ENCODE measurements at places on chromosomes 2 and 18. TPM values are rescaled to one million over a fixed set of nuclear protein-coding genes. Genes with fewer than 3 reads are reported as not detected.

- no peaks in the 10 kb centered on the region for H3K4me1 ChIP-seq
- no peaks in the 10 kb centered on the region for H3K27me3 ChIP-seq
- H3K4me3 ChIP-seq = no peak overlapping the region
- H3K36me3 ChIP-seq = no peaks in the 10 kb centered on the region
Observed at GRCh38 chr2:120861191-120861575, 125.5 kb downstream of the GLI2 start.

The ICOS gene
- total RNA-seq = 2.3 TPM

The GCG gene
- not detected for total RNA-seq

The MALT1 gene
- 28.8 TPM for total RNA-seq

DNA sequence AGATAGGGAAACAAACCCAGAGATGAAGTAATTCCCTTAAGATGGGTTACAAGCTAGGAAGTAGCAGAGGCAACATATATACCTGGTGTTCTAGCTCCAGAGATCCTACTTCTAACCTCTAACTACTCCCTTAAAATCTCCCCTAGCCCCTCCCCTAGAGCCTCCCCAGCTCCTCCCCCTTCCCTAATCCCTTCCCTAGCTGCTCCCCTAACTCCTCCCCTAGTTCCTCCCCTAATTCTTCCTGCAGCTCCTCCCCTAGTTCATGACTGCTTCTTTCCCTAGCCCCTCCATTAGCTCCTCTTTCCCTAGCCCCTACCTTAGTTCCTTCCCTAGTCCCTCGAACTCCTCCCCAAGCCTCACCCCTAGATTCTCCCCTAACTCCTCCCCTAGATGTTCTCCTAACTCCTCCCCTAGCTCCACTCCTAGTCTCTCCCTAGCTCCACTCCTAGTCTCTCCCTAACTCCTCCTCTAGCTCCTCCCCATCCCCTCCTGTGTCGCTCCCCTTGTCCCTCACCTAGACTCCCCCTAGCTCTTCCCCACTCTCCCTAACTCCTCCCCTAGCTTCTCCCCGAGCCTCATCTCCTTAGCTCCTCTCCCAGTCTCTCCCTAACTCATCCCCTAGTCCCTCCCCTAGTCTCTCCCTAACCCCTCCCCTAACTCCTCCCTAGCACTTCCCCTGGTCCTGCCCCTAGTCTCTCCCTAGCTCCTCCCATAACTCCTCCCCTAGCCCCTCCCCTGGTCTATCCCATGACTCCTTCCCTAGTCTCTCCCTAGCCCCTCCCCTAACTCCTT, 108.9 kb downstream of the CD226 start:
- H3K4me1 ChIP-seq = no peaks in the 10 kb centered on the region
- no peak for DNase-seq
- H3K27ac ChIP-seq = no peak overlapping the region
- no peaks in the 10 kb centered on the region for H3K27me3 ChIP-seq
- H3K4me3 ChIP-seq = no peak overlapping the region
- H3K36me3 ChIP-seq = no peaks in the 10 kb centered on the region

DNA sequence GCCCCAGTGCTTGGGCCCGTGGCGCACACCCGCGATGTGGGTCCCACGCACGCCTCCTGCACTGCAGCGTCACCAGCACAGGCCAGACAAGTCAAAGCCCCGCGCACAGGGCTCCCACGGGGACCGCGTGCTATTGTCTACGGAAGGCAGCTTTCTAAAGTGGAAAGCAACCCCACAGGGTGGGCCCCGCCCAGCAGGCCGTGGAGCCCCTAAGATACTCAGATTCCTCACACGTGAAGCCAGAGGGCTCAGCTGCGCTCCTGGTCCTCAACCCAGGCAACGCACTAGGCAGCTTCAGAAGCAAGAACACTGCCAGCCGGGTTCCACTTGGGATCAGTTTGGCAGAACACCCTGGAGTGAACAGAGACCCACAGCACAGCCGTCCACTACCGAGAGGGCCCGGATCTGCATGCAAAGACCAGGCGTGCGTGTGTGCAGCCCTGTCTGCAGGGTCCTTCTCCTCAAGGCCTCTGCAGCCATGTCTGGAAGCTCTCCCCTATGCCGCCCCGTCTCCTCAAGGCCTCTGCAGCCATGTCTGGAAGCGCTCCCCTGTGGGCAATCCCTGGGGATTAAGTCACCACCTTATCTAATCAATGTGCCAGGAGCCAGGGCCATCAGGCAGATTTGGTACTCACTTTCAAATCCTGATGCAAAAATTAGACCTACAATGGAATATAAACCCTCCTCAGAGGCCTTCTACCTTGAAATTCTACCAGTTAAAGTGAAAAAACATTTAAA, 231.3 kb downstream of the HDAC4 start:
- H3K36me3 ChIP-seq = peaks cover 15% of the 10 kb centered on the region
- DNase-seq = no peak
- no peak overlapping the region for H3K4me3 ChIP-seq
- no peaks in the 10 kb centered on the region for H3K27me3 ChIP-seq
- no peak overlapping the region for H3K27ac ChIP-seq

The CCT7 gene
- total RNA-seq = 153 TPM

GRCh38 chr2:219611866-219612576, 14.4 kb downstream of the STK11IP start:
- DNase-seq = no peak
- no peak overlapping the region for H3K4me3 ChIP-seq
- peaks cover 48% of the 10 kb centered on the region for H3K36me3 ChIP-seq
- H3K27ac ChIP-seq = no peak overlapping the region
- H3K4me1 ChIP-seq = no peaks in the 10 kb centered on the region

The CTLA4 gene
- total RNA-seq = 2.9 TPM

The IL36RN gene
- total RNA-seq = not detected

The DTNA gene
- total RNA-seq = 14.3 TPM

DNA sequence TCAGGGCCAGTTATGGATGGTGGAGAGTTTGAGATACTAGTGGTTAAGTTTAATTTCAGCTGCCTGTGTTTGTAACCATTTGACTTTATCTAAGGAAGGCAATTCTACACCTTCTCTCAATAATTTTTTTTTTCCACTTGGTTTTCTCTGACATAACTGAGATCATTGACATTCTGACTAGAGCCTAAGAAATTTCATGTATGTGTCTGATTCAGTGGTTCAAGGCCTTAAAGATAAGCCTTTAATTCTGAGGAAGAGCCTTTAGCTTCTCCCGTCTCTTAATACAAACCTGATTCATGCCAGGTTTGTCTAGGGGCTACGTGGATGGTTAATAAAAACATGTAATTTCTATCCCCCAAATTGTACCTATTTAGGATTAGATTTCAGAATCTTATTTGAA, 971.4 kb downstream of the DPP10 start:
- no peaks in the 10 kb centered on the region for H3K4me1 ChIP-seq
- no peak overlapping the region for H3K27ac ChIP-seq

The OSBPL6 gene
- total RNA-seq = 4.6 TPM

DNA sequence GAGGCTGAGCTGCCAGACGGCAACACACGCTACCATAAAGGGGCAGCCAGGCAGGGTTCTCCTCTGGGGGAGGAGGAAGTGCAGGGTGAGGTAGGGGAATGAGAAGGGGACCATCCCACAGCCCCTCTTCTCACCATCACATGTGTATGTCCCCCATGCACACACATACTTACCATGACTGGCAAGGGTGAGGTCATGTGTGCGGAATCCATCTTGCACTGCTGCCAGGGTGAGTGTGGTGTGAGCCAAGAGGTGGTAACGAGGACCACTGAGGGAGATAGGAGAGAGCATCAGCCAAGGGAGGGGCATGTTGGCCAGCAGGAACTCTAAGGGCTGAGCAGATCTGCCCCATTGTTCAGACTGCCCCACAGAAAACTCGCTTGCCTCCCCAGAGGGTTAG, 7.1 kb downstream of the WDR54 start:
- H3K36me3 ChIP-seq = peaks cover 74% of the 10 kb centered on the region
- no peak overlapping the region for H3K27ac ChIP-seq
- H3K4me3 ChIP-seq = no peak overlapping the region

The UPP2 gene
- not detected for total RNA-seq

DNA sequence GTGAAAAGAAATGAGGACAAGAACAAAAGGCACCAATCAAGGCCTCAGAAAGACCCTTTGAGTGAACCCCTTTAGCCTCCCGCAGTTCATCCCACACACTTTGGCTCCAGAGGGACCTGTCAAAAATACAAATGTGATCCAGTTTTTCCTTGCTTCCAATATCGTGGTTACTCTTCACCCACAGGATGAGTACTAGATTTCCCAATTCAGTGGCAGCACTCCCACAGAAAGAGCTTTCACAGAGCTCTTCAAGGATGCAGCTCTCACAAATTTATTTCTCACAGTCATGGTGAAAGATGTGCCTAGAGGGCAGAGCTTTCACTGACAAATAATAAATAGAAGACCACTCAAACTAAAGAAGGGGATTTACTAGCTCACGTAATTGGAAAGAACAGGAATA, 3.0 kb upstream of the GFPT1 start:
- no peaks in the 10 kb centered on the region for H3K27me3 ChIP-seq
- H3K4me1 ChIP-seq = peaks cover 25% of the 10 kb centered on the region
- H3K4me3 ChIP-seq = no peak overlapping the region
- H3K27ac ChIP-seq = no peak overlapping the region
- DNase-seq = no peak

The ABCG8 gene
- total RNA-seq = not detected

The CTAGE1 gene
- total RNA-seq = not detected

The TTN gene
- 249 TPM for total RNA-seq

The HMSD gene
- 0.76 TPM for total RNA-seq

The MYOM1 gene
- total RNA-seq = 2.2 TPM

DNA sequence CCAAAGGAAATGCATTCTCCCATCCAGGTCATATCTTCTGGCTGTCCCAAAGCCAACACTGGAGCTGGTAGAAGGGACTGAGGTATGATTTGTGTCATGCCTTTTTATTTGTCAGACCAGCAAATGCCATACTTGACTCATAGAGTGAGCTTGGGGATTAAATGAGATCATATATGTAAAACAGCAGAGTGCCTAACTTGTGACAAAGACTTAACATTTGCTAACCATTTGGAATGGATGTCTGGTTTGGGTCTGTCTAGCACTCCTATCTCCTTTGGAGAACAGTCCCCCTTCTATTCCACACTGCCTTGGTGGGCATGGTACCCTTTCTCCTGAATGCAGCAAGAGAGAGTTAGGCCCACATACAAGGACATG, 128.5 kb upstream of the LGALSL start:
- H3K27ac ChIP-seq = no peak overlapping the region
- no peaks in the 10 kb centered on the region for H3K27me3 ChIP-seq
- H3K4me1 ChIP-seq = peaks cover 21% of the 10 kb centered on the region
- no peak for DNase-seq
- no peaks in the 10 kb centered on the region for H3K36me3 ChIP-seq
- H3K4me3 ChIP-seq = no peak overlapping the region

DNA sequence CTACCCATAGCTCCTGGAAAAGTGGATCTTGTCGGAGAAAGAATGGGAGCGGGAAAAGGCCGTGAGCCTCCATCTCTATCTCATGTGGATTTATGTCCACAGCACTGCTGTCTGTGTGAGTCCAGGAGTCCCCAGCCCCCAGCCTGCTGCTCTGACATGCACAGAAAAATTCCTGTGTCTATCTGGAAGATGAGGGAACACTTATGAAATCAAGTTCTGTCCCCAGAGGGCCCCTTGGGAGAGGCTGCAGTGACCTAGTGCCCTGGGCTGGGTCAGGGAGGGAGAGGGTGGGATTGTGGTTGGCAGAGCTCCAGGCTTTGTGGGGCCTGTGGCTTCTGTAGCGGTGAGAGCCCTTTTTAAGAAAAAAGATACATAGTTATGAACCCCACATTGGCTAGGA, 37.6 kb downstream of the HJURP start:
- no peak overlapping the region for H3K4me3 ChIP-seq
- H3K27me3 ChIP-seq = no peaks in the 10 kb centered on the region
- H3K27ac ChIP-seq = no peak overlapping the region
- no peaks in the 10 kb centered on the region for H3K4me1 ChIP-seq

DNA sequence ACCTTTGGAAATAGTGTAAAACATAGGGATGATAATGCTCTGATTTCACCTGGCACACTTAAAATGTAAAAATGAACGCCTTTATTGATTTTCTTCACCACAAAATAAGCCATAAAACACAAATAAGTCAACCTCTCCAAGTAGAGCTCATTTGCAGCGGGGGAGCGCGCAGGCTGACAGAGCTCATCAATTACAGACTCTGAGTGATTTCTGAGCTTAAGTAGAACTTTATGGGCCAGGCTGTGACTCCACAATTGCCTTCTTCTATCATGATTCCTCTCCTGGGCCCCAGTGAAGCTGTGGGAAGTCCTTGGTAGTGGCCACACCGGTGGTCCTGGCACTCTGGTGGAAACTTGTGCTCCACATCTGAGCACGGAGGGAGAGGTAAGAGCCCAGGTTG, 789.0 kb upstream of the RAB6C start:
- H3K4me3 ChIP-seq = no peak overlapping the region
- DNase-seq = no peak
- H3K36me3 ChIP-seq = no peaks in the 10 kb centered on the region

The VAMP5 gene
- total RNA-seq = 20.5 TPM

GRCh38 chr2:48984922-48985321, 169.4 kb downstream of the FSHR start:
- no peak overlapping the region for H3K4me3 ChIP-seq
- no peak for DNase-seq
- no peak overlapping the region for H3K27ac ChIP-seq
- no peaks in the 10 kb centered on the region for H3K4me1 ChIP-seq

DNA sequence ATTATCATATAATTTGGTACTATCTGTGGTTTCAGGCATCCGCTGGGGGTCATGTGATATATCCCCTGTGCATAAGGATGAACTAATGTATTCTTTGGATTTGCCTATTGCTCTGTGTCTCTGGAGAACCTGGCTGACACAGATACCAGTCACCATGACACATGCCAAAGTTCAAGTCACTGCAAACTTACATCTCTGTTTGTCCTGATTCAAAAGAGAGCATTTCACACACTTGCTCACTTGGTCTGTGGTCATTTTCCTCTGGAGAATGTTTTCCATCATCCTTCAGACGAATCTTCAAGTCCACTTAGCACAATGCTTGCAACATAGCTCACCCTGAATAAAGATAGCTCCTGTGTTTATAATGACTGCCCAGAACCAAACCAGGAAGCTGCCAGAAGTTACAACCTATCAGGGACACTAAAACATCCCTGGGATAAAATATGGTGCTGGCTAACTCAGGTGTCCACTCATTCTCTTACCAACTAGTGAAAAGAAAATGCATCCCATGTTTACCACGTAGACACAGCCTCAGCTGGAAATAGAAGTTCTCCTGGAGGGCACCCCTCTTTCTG, 18.1 kb downstream of the SULT1C3 start:
- H3K4me3 ChIP-seq = no peak overlapping the region
- no peak for DNase-seq
- no peak overlapping the region for H3K27ac ChIP-seq
- no peaks in the 10 kb centered on the region for H3K27me3 ChIP-seq
- no peaks in the 10 kb centered on the region for H3K4me1 ChIP-seq

- no peak overlapping the region for H3K27ac ChIP-seq
- no peaks in the 10 kb centered on the region for H3K27me3 ChIP-seq
- no peak overlapping the region for H3K4me3 ChIP-seq
Observed at GRCh38 chr2:15989559-15989958, 49.2 kb downstream of the MYCN start.

DNA sequence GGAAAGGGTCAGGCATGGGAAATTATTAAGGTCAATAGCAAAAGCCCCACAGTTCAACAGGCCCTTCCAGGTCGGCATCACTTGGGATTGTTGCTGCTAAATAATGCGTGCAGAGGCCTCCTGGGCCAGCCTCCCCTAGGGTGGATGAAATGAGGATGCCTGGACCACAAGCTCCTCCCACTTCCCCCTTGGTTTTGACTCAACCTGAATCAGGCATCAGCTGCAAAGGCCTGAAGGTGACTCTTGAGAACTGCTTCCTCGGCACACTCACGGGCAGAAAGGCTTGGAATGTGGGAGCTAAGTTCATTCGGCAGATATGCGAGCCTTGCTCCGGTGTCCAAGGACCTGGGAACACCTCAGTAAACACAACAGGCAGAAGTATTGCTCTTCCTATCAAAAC, 69.3 kb downstream of the MBP start:
- peak overlapping the region; percentile 82 for H3K27ac ChIP-seq
- no peak for DNase-seq
- H3K36me3 ChIP-seq = peaks cover 6% of the 10 kb centered on the region
- no peaks in the 10 kb centered on the region for H3K27me3 ChIP-seq
